ENCODE measurements at places on chromosomes 7 and 10.

GRCh38 chr10:132411561-132412253, 14.7 kb downstream of the PWWP2B start:
- DNase-seq, result no peak

DNA sequence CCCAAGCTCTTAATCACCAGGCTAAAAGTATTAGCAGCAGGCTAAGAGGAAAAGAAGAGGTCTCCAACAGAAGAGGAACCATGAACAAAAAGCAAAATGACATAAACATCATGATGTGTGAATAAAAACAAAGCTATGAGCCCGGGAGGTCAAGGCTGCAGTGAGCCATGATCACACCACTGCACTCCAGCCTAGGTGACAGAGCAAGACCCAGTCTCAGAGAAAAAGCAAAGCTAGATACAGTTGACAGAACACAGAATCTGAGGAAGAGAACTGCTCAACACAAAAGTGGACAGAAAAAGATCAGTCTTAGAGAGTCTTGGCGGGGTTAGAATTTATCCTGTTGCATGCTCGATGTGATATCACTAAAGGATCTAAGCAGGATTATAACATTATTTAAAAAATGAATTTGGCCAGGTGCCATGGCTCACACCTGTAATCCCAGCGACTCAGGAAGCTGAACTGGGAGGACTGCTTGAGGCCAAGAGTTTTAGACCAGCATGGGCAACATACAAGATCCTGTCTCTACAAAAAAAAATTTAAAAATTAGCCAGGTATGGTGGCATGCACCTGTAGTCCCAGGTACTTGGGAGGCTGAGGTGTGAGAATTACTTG, 37.5 kb downstream of the NT5C2 start:
- no peak for DNase-seq

- DNase-seq, result no peak
Observed at GRCh38 chr10:128124813-128125403, 1.3 kb downstream of the MKI67 start.

DNA sequence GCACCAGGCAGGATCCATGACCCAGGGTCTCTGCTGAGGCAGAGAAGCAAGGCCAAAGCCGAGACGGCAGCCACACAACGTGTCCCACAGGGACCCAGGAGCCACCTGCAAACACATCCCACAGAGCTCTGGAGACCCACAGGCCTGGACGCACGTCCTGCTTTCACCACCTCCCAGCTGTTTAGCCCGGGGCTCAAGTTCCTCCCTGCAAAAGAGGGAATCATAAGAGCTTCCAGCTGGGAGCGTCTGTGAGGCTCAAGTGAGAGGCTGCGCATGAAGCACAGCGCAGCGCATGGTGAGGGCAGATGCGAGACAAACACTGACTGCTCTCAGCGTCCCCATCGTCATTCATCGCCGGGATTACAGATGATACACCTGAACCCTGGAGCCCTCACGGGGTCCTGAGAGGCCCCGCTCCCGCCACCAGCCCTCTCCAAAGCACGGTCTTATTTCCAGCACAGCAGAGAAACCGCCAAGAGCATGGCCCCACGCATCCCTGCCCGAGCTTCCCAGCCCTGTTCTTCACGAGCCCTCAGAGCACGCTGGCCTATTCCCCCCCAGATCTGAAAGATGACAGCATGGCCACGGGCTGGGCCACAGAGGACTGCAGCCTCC, 88.7 kb downstream of the MAD1L1 start:
- DNase-seq, result no peak

- no peak for DNase-seq
Observed at GRCh38 chr10:8438603-8439002, 384.1 kb downstream of the GATA3 start.

- no peak for DNase-seq
Observed at GRCh38 chr10:28644647-28645046, 32.7 kb upstream of the BAMBI start.

GRCh38 chr10:92490387-92490786, 83.5 kb downstream of the IDE start:
- DNase-seq, result no peak

DNA sequence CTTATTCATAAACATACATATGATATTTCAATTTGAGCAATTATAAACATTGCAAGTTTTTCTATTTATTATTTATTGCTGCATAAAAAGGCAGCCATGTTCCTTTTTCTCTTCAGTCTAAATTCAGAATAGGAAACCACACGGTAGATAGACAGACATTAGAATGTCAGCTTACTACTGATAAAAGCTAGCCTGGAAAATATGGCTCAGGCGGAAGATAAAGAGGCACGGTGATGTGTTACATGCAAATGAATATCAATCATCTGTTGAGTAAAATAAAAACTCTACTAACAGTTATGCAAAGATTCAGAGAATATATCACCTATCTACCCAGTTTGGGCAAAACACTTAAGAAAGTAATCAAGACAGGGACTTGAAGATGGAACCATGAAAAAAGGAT, 73.5 kb upstream of the PDSS1 start:
- DNase-seq, result no peak

- DNase-seq, result no peak
Observed at GRCh38 chr10:117053482-117053881, 48.5 kb upstream of the SHTN1 start.

GRCh38 chr7:101021703-101022102, 1.8 kb downstream of the MUC17 start:
- no peak for DNase-seq

- DNase-seq, result no peak
Observed at GRCh38 chr10:117306674-117307073, 65.8 kb downstream of the SLC18A2 start.

DNA sequence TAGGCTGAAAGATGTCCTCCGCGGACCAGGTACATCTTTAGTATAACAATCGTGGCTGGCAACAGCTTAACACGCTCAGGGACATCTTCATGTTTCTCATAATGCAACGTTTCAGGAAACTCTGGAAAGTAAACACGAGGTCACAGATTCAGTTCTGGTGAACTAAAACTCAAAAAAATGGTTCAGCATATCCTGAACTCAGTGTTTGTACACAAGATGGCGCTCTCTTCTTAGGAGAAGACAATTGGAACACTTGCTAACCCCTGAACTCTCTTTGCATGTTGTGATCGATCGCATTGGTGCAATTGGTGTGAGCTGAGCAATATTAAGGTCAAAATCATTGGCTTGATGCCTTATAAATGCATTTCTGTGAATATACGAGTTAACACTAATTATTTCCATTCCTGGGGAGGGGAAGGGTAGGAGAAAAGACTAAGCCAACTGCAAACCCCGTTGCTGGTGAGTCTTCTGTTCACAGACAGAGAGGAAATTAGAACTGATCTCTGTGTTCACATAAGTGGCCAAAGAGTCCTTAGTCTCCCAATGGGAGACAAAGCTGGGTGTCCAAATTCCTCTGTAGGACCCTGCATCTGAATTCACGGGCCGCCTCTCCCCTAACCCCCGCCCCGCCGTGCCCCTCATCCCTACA, 52.6 kb upstream of the FAM180A start:
- peak; percentile 14 for DNase-seq

DNA sequence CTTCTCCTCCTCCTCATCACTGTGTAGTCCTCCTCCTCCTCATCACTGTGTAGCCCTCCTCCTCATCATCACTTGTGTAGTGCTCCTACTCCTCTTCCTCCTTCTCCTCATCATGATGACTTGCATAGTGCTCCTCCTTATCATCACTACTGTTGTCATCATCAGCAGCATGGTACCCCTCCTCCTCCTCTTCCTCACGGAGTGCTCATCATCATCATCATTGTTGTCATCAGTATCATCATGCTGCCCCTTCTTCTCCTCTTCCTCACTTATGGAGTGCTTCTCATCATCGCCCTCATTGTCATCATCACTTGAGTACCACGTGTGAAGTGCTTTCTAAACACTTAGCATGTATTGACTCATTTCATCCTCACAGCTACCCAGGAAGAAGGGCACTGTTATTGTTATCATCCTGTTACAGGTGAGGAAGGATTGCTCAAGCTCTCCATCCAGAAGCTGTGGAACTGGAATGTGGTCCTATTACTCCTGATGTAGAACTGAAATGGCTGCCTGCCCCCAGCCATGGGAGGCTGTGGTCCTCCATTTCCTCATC, 122.8 kb upstream of the SHH start:
- no peak for DNase-seq

DNA sequence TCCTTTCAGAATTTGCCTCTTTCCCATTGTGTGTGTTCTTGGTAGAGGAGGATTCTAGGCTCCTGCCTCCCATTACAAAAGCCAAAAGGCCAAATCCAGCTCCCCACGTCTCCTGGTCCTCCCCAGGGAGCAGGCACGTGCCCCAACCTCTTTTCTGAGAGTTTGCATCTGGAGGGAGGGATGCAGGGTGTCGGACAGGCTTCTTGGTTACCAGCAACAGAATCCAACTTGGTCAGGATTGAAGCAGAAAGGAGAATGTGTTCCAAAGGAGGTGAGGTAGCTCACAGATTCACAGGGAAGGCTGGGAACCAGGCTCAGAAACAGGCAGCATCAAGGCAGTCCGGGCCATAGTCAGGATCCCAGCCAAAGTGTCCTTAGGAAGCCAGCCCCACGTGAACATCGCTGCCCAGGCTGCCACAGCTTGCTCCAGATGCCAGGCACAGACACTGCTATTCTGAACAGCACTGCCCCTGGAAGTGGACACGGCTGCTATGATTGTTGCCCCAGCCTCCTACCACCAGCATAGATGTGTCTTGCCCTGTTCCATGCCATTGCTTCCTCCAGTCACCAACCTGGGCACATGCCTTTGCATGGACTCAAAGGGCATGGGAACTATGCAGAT, 264.2 kb upstream of the ZMIZ1 start:
- no peak for DNase-seq

DNA sequence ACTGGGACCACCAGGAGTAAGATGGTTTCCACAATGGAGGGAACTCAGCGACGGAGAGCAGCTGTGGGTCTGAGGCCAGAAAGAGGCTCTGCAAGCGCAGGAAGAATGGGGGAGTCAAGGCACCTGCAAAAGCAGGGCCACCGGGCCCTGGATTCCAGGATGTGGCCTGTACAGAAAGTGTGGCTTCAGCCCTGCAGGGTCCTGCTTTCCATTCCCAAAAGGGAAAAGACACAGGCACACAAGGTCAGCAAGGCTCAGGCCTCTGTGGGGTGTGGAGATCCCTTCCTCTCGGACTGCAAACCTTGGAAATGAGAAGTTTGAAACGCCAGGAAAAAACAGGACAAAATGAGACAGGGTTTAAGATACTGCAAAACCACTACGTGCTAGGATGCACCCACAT, 232.5 kb downstream of the TNS3 start:
- no peak for DNase-seq

DNA sequence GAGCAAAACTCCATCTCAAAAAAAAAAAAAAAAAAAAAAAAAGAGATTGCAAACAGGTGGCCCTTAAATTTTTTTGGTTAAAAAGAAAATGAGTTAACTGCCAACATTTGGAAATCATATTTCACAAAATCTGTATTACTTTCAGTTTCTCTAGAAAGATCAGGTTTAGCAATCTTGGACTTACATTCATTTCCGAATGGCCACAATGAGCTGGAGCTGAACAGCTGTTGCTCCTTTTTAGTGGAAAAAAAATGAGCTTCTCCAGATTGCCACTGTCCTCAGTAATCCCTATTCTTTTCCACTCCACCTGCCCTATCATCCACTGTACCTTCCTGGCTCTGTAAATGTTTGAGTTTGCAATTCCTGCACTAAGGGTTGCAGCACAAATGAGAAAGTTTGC, 43.6 kb downstream of the RAB11FIP2 start:
- no peak for DNase-seq

All from activated T-cell treated with anti-CD3 and anti-CD28 coated beads for 4 hours (primary cell).